ENCODE measurements at places on chromosomes 12 and 14. TPM values are rescaled to one million over a fixed set of nuclear protein-coding genes. Genes with fewer than 3 reads are reported as not detected.
A peak's percentile ranks its signal among the peaks of the same experiment; 100 is the strongest.

DNA sequence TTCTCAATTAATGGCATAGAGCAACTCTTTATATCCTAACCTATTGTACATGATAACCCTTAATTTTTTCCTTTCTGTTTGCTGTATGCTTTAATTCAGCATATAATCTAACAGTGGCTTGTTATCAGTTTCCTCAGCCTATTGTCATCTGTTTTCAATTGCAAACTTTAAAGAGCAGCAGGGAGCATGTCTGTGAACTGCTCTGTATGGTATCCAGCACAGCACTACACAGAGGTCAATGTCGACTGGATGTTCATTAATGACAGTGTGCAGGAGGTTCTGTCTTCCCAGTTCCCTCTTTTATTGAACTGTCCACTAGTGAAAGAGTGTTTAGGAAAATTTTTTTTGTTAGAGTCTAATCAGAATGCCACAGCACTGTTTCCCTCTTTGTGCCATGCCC lies 609.1 kb downstream of the SOX5 start:
- H3K4me3 ChIP-seq: no peak overlapping the region
- no peak overlapping the region for H3K27ac ChIP-seq
- no peaks in the 10 kb centered on the region for H3K4me1 ChIP-seq
- no peak for DNase-seq
- no peaks in the 10 kb centered on the region for H3K27me3 ChIP-seq

DNA sequence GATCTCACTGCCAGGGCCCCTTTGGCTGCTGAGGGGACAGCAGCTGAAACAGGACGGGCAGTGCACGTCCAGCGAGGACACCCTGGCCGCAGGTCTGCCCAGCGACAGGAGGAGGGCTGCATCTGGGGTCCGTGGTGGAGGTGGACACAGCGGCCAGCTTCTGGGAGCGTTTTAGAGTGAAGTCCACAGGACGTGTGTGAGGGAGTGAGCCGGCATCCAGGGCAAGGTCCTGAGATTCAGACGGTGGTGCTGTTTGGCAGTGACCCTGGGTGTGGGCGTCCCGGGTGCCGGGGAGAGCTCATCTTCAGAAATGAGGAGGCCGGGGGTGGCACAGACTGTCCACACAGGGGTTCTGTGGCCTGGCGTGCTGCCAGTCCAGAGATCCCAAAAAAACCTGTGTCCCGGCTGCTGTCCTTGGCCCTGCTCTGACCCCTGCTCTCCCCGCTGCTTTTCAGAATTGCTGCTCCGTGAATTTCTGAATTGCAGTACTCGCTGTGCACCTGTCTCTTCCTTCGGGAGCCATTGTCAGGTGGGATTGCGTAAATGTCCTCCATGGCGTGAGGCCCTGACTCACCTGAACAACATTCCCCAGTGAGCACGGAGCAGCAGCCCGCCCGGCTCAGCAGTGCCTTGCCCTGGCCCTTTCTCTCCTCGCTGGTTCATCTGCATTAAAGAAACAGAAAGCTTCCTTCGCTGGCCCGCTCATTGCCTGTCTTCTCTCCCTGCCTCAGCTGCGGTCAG lies 183.5 kb upstream of the C14orf180 start:
- H3K36me3 ChIP-seq: no peaks in the 10 kb centered on the region
- no peak overlapping the region for H3K27ac ChIP-seq
- no peaks in the 10 kb centered on the region for H3K27me3 ChIP-seq
- peak; percentile 12 for DNase-seq

DNA sequence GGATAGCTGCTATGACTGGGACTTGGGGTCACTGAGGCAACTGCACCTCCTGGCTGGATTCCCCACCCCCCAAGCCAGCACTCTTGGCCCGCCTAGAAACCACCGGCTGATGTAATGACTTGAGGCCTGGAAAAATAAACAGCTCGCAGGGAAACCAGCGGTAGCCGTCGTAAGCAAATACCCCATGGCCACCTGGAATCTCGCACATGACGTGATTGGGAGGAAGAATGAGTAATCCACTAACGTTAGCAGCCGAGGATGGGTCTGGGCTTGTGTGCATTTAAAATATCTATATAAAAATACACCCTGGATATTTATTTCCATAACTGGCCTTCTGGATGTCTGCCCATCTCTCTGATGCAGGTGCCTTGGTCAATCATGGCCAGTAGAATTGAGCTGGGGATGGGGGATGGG lies 120.1 kb downstream of the SMOC1 start:
- H3K27ac ChIP-seq: no peak overlapping the region
- DNase-seq: no peak
- no peaks in the 10 kb centered on the region for H3K4me1 ChIP-seq
- H3K36me3 ChIP-seq: no peaks in the 10 kb centered on the region
- H3K4me3 ChIP-seq: no peak overlapping the region

DNA sequence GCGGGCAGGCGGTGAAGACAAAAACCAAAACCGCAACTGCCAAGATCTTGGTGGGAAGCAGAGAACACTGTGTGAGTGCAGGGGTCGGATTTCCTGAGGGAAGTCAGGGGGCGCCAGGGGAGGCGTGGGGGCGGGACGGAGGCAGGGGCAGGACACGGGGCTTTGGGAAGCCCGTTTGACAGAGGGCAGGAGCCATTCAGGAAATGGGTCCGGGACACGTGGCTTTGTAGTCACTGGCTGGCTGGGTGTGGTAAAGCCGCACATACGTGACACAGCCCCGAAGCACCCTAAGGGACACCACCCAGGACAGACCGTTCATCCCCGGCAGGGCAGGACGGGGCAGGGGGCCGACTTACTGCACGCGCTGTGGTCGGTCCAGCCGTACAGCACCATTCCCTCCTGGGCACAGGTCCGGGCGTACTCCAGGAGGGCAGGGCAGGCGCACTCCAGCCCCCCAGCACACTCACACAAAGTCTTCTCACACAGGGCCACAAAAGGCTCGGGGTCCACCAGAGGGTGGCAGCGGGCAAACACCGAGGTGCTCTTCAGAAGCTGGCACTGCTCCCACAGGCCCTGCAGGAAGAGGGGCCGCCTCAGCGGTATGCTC lies 49.4 kb downstream of the VWF start:
- no peaks in the 10 kb centered on the region for H3K36me3 ChIP-seq
- H3K4me3 ChIP-seq: no peak overlapping the region
- DNase-seq: peak; percentile 46
- no peak overlapping the region for H3K27ac ChIP-seq

DNA sequence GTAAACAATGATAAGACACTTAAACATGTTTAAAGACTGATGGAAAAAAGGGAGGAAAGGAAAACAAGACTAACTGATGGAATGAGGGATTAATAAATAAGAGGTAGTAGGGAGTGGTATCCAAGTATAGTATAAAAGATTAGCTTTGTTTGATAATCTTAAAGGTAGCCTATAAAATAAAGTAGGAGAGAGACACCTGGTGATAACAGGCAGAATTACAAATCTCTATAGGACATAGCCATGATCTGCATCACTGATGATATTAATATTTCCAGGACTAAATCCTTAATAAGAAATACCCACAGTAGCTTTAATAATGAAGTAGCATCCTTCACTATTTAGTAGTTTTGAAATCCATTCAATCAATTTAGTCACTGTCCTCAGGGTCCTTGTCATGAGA lies 30.4 kb downstream of the DLGAP5 start:
- no peaks in the 10 kb centered on the region for H3K4me1 ChIP-seq
- no peaks in the 10 kb centered on the region for H3K27me3 ChIP-seq
- no peaks in the 10 kb centered on the region for H3K36me3 ChIP-seq

GRCh38 chr12:8947737-8948136 lies 1.7 kb downstream of the M6PR start:
- H3K4me3 ChIP-seq: no peak overlapping the region
- H3K27ac ChIP-seq: no peak overlapping the region
- peaks cover 6% of the 10 kb centered on the region for H3K36me3 ChIP-seq
- peaks cover 8% of the 10 kb centered on the region for H3K4me1 ChIP-seq
- DNase-seq: no peak

GRCh38 chr14:95346820-95347219 lies 27.1 kb upstream of the CLMN start:
- no peak for DNase-seq
- peaks cover 2% of the 10 kb centered on the region for H3K4me1 ChIP-seq
- H3K4me3 ChIP-seq: no peak overlapping the region
- H3K27me3 ChIP-seq: no peaks in the 10 kb centered on the region
- H3K36me3 ChIP-seq: no peaks in the 10 kb centered on the region
- H3K27ac ChIP-seq: no peak overlapping the region

The HOXC10 gene
- not detected for total RNA-seq

The ACSS3 gene
- total RNA-seq: 1.6 TPM

The RBMS2 gene
- 42.7 TPM for total RNA-seq

The TEX52 gene
- not detected for total RNA-seq

The PPFIA2 gene
- 2.2 TPM for total RNA-seq

The IL26 gene
- total RNA-seq: not detected

The CLEC2B gene
- 6.7 TPM for total RNA-seq

The SOAT2 gene
- 0.12 TPM for total RNA-seq

The CLEC9A gene
- not detected for total RNA-seq
